ENCODE measurements at places on chromosomes 1 and 21. TPM values are rescaled to one million over a fixed set of nuclear protein-coding genes. Genes with fewer than 3 reads are reported as not detected.

- no peak for DNase-seq
Measured at GRCh38 chr21:27825035-27825434, 858.1 kb upstream of the ADAMTS5 start.

RGS4 gene
- 2.1 TPM for total RNA-seq

GRCh38 chr1:2003541-2004131 is at the start of gene CFAP74:
TSS of gene CFAP74 (minus strand) at chr1:2003786. CDS start at chr1:1990956, 12,830 bp downstream.
- no peak for DNase-seq

DNA sequence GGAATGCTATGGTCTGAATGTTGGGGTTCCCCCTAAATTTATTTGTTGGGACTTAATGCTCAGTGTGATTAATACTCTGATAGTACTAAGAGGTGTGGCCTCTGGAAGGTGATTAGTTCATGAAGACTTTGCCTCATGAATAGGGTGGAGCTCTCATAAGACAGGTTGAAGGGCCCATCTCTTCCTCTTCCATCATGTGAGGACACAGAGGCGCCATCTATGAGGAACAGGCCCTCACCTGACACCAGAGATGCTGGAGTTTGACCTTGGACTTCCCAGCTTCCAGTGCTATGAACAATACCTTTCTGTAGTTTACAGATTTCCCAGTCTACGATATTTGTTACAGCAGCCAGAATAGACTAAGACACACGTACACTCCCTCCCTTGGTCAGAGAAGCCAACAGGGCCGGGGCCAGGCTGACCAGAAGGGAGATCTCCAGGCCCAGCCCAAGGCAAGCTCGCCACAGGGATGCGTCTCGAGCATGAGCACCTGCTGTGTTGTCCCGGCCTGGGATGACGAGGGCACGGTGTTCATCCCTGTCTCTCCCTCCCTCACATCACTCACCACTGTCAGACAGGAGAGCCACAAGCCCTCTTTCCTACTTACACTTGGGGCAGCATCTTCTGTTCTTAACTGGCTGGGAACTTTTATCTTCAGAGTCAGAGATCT is 4.7 kb upstream of the ABCG1 start:
- no peak for DNase-seq

DNA sequence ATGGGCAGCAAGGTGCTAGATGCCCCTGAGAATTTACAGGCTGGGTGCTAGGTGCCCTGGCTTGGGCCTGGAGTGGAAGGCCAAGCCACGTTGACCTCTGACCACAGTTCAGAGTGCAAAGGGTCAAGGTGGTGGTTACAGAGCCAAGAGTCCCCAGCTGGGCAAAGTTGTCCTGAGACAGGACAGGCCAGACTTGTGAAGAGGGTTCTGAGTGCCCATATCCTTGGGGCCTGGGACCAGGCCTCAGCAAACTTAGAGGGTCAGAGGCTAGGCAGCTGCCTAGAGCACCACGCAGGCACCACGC is 18.9 kb upstream of the SELENON start:
- no peak for DNase-seq

GCSAML gene
- 0.51 TPM for total RNA-seq

- peak; percentile 55 for DNase-seq
Measured at GRCh38 chr21:45638707-45639106, 4.8 kb upstream of the PCBP3 start.

LCE1B gene
- total RNA-seq = not detected

- DNase-seq = no peak
Measured at GRCh38 chr1:30726236-30726635, 2.9 kb upstream of the MATN1 start.

MEX3A gene
- total RNA-seq = 0.58 TPM

SLC16A4 gene
- 7.2 TPM for total RNA-seq

TMPRSS15 gene
- total RNA-seq = 0.45 TPM

KRTAP12-2 gene
- not detected for total RNA-seq

CFAP57 gene
- total RNA-seq = 0.19 TPM

DNA sequence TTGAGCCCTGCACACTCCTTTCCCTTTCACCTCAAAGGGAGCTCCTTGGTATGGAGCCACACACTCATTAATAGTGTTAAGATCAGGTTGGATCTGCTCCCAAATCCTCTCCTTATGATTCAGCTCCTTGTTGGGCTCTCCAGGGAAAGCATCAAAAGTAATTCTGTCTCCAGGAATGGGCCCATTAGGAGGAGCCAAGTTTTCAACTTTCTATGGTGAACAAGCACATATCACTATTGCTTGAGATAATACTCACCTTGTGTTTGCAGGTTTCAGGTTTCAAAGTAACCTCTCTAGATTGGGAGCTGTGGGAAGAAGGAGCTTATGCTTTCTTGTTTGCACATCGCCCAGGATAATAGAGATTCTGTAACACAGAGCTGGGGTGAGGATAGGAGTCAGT is 164.8 kb downstream of the TNFSF18 start:
- DNase-seq = no peak

GRCh38 chr1:84573481-84573966 is 716 bp downstream of the CTBS start:
- no peak for DNase-seq

DNA sequence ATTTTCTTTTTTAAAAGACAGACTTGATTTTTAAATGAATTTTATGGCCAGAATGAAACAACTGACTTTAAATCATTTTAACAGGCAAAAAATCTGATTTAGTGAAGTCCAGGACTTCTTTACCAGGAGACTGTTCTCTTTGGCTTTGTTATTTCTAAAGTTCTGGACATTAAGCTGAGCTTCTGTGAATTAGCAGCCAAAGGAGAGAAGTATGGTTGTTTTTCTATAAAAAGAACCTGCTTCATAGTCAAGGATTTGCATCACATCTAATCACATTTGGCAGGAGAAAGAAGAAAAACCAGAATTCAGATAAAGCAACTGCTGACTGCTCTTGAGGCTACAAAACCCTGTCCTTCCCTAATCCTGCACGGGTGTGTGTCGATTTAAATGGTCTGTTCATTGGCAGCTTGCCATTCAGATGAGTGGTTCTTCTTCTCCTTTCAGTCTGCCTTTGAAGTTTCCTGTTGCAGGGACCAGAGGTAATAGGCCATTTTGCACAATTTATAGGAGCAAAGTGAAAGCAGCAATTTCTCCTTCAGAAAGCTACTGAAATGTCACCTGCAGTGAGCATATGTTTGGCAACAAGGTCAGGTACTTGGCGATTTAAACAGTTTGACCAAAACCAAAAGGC is 215.4 kb downstream of the OLFM3 start:
- DNase-seq = no peak

- no peak for DNase-seq
Measured at GRCh38 chr1:200323856-200324400, 85.9 kb downstream of the ZNF281 start.

DNA sequence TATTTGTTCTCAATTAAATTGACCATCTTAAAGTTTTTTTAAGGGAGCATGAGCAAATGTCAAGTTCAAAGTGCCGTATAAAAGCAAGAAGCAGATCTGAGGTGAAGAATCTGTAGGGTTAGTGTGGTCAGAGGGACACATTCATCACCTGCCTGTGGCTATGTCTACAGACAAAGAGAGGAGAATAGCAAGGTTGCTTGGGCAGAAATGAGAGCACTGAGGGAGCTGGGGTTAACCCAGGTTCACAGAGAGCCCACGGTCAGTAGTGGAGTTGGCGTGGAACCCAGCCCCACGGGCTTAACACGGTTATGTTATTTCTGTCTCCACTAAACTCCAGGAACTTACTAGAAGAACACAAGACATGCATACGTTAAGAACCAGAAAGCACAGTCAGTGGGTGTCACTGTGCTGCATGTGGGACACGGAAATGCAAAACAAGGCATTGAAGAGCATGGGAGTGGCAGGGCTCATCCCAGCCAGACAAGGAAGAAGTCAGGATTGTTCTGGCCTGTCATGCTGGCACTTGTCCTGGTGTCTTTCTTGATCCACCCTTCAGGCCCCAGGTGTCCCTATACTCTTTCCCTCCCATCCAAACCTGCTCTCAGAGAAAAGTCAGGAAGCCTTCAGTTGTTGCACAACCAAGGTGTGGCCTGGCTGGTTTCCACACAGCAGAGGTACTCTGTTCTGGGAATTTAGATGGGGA is 95.5 kb upstream of the IVNS1ABP start:
- DNase-seq = no peak

DNA sequence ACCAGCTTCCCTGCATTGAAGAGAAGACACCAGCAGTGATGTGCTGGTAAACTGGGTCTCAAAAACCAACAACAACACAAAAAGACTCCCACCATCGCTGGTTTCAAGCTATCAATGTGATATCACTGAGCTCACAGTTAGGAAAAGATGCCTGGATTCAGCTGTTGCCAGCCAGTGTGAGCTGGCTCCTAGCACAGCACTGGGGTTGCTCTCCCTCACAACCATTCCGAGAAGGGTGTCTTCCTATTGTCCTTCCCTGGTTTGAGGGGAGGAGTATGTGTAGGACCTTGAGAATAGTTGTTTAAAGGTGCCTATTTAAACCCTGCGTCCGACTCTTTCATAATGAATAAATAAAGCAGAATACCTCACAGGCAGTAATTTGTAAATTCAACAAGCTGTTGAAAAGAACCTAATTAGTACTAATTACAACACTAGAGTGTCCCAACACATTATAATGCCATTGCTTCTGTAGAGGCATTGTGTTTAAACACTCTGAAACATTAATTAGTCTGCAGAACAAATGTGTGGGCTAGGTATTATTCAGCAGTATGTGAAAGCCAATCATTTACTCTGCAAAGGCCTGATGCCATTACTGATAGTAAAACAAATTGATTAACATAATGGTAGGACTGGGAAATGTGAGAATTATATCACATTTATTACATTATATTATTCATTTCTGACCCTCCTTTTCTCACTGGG is 17.2 kb downstream of the NIBAN1 start:
- no peak for DNase-seq

COL6A1 gene
- 521 TPM for total RNA-seq

PCSK9 gene
- total RNA-seq = 0.26 TPM

TACSTD2 gene
- 1.7 TPM for total RNA-seq

DNA sequence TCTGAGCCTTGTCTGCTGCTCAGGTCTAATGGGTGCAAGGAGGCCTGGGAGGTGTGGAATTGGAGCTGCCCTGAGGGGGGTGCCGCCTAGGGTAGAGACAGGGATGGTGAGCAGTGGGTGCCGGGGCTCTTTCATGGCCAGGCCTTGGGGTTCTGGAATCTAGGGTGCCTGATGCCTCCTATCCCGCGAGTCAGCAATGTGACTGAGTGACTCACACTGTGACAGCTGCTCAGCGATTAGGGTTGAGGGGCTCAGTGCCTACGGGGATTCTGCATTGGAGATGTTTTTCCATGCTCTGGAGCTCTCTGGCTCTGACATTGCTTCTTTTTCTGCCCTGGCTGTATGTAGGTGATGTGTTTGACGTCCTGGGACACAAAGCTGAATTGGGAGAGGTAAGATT is 16.8 kb downstream of the ATP8B2 start:
- no peak for DNase-seq

DNA sequence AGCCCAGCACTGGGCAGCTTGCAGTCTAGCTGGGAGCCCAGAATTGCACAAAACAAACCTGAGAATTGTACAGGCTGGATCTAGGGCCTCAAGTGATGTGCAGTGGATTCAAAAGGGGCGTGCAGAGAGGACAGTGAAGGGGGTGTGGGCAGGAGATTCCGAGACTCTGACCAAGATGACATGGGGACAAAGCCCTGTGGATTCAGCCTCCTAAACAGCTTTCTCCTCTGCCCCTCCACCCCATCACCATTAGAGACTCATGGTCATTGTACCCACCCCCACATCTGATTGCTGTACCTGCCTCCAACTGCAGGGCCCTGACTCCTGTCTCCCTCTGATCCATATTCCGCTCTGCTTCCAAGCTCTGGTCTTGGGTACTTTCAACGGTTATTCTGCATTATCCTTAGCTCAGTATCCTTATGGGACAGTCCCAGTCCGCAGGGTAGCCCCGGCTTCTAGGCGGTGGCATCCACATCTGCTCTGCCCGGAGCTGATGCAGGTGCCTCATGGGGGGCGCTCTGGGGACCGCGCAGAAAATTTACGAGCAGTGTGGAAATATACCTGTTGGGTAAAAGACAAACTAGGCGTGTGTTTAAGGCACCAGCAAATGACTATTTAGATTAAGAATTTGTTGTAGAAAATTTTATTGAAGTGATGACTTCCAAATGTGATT is 1.7 kb upstream of the BMP8A start:
- DNase-seq = no peak

- DNase-seq = no peak
Measured at GRCh38 chr21:32516756-32517649, 68.3 kb downstream of the TCP10L start.

GRCh38 chr1:28246427-28246832 is 10.5 kb downstream of the ATP5IF1 start:
- no peak for DNase-seq

GRCh38 chr1:64495878-64496277 is 25.9 kb downstream of the CACHD1 start:
- no peak for DNase-seq

FCRL2 gene
- not detected for total RNA-seq

DNA sequence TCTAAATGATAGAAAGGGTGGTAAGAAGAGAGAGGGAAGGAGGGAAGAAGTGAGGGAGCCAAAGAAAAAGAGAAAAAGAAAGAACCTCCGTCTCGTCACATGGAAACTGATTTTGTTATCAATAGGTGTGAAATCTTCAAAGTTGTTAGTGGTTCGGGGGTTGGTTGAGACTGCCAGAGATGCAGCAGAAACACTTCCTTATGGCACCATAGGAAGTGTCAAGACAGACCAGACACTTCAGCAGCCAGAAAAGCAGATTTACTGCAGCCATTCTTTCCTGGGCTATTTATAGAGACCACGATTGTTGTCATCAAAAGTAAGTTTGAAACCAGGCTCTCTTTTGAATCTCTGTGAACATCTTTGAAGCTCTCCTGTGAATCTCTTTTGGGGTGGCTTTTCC is 150.5 kb downstream of the PLPPR5 start:
- no peak for DNase-seq

DNA sequence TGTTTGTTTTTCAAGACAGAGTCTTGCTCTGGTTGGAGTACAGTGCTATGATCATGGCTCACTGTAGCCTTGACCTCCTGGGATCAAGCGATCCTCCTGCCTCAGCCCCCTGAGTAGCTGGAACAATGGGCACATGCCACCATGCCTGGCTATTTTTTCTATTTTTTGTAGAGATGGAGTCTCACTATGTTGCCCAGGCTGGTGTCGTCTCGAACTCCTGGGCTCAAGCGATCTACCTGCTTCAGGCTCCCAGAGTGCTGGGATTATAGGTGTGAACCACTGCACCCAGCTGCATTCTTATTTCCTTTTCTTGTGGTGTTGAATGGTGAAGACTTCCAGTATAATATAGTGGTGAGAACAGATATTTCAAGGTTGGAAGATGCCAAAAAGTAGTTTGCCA is 28.0 kb downstream of the B3GALT5 start:
- DNase-seq = no peak

- no peak for DNase-seq
Measured at GRCh38 chr1:175820456-175821025, 77.1 kb upstream of the TNR start.

MYOC gene
- 6.3 TPM for total RNA-seq

REG4 gene
- total RNA-seq = 0.26 TPM

DNA sequence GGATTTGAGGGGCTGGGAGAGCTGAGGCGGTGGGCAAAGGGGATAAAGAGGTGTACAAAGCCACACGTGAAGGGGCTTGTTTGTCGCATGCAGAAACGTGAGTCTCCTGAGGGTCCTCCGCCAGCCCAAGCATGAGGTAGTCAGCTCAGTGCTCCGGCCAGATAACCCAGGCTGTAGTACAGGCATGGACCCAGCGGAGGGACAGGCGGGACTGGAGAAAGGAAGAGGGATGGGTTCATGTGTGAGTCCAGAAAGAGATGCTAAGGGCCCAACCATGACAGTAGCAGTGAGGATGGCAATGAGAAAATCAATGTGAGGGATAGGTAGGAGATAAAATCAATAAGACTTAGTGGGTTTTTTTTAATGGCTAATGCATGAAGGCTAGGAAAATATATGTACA is 13.7 kb upstream of the ELK4 start:
- DNase-seq = no peak

GRCh38 chr1:8392522-8392921 is 74.6 kb downstream of the SLC45A1 start:
- DNase-seq = no peak

Data from mesenteric fat pad (tissue), 1 donor.